ENCODE measurements at places on chromosomes 1 and 21.
A peak's percentile ranks its signal among the peaks of the same experiment; 100 is the strongest.

- DNase-seq: no peak
Measured at GRCh38 chr1:162381941-162382750, 618 bp downstream of the C1orf226 start.

DNA sequence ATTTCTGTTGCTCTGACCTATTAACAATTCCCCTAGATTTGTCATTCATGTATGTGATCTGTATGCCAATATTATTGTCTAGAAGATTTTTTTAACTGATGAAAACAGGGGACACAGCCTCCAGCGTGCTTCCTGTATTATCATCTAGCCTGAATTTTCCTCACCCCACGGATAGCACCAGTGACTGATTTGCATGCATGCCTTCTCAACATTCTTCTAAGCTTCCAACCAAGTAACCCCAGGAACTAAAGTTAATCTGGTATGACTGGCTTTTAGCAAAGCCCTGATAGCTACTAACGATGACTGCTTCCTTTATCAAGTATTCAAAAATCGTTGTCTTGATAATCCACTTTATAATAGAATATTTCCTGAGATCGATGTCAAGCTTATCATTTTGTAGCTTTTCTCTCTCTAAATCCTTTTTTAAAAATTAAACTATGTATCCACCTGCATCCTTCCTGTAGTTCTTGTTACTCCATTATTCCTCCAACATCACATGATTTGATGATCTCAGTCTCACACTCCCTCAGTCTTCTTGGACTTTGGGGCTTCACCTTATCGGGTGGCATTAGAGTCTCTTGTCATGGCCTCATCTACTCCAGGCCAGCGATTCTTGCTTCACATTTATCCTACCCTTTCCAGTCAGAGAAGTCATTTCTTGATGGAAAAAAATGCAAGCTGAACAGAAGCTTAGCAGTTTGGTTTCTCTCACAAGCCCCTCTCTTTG lies 19.0 kb downstream of the BCAR3 start:
- DNase-seq: no peak

GRCh38 chr1:70537788-70538187 lies 126.7 kb downstream of the CTH start:
- no peak for DNase-seq

GRCh38 chr1:32413507-32414185 lies 19.4 kb upstream of the BSDC1 start:
- DNase-seq: peak; percentile 33

DNA sequence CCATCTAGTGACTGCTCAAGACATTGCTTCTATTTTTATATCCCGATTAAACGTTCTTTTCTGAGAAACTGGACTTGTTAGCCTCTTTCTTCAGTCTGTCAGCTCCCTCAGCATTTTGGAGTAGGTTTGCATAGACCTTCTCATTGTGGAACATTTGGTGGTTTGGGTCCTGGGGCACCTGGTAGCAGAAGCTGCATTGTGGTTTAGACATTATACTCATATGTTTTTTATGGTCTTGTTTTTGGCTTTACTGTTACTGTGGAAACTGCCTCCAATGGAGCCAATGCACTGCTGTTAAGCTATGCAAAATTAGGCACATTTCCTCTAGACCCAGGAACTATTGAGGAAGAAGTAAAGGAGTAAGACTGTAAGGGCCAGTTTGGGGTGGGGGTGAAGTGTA lies 36.7 kb upstream of the LRRC8B start:
- no peak for DNase-seq
